ENCODE measurements at places on chromosomes 13 and 19.

GRCh38 chr19:53657778-53658177 lies 26.0 kb downstream of the DPRX start:
- DNase-seq, result no peak

DNA sequence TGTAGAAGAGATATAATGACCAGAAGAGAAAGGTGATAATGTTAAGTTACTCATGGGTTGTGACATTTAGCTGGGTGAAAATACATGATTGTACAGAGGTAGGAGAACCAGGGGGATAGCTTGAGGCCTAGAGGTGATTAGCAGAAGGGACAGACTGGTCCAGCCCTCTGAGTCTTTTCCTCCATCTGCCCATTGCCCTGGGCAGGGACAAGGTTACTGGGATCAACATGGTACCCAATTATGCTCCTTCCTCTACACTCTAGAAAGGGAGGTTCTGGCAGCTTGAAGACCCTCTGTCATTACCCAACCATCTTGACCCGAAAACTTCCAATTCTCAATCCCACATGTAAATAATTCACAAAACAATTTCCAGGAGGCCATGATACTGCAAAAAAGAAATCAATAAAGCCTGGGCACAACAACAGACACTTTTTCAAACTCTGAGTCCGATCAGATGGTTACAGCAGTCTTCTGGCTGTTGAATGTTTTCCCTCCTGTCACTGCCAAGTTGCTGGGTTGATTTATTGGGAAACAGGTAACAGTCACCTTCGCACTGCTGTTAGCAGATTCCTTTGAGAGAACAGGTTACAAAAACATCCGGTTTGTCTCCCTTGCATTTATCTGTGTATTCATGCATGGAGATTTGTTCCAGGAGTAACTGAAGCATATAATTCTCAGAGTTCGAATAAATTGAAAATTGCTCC lies 239.1 kb upstream of the HTR2A start:
- DNase-seq, result no peak

DNA sequence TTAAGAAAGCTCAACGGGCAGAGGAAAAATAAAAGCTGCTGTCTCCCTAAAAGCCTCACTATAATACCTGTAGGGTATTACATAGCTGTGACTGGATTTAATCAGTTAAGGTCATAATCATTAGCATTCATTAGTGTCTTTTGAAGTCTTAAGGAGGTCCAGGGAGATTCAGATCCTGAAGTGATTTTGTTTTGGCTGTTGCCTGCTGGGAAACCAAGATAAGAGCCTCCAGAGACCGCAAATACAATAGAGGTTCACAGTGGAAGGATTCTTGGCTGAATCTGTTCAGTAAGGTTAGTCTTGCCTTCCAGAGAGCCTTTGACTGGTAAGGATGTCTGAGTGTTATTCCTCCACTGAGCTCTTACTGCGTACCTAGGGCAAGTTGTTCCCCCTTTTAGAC lies 54.0 kb upstream of the TNFRSF19 start:
- no peak for DNase-seq

- no peak for DNase-seq
Measured at GRCh38 chr13:59477011-59477410, 686.7 kb downstream of the DIAPH3 start.

- DNase-seq, result no peak
Measured at GRCh38 chr13:37529751-37530385, 68.7 kb downstream of the POSTN start.

DNA sequence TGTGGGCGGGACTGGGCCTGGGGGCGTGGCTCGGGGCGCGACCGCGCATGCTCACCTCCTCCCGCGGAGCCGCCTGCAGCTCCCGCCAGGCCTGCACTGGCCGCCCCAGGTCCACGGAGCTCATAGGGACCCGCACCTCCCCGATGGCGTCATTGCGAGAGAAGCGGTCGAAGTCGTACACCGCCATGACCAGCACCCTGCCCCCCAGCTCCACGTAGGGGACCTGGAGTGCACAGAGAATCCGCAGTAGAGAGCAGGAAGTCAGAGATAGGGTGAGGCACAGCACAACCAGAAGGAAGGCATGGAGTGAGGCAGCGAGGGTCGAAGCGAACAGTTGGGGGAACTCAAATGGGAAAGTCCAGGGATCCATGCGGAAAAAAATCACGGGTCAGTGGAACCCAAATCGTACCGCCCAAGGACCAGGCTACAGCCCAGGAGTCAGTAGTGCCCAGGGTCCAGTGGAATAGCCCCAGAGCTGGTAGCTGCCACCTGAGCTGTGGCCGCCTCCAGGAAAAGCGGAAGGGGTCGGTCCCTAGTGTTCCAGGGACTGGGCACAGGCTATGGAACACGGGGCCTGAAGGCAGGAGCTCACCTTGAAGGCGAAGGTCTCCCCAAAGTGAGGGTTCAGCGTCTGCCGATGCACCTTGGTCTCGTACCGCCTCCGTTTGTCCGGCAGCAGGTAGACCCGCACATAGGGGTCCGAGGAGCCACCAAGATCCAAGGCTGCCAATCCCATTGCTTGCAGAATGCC lies 4.8 kb downstream of the SYT5 start:
- no peak for DNase-seq

Measured in CMK (cell line).